GM12892 (cell line): ENCODE measurements at places on chromosomes 1 and 21.

- no peak for DNase-seq
Measured at GRCh38 chr1:2102753-2103152, 52.5 kb downstream of the PRKCZ start.

DNA sequence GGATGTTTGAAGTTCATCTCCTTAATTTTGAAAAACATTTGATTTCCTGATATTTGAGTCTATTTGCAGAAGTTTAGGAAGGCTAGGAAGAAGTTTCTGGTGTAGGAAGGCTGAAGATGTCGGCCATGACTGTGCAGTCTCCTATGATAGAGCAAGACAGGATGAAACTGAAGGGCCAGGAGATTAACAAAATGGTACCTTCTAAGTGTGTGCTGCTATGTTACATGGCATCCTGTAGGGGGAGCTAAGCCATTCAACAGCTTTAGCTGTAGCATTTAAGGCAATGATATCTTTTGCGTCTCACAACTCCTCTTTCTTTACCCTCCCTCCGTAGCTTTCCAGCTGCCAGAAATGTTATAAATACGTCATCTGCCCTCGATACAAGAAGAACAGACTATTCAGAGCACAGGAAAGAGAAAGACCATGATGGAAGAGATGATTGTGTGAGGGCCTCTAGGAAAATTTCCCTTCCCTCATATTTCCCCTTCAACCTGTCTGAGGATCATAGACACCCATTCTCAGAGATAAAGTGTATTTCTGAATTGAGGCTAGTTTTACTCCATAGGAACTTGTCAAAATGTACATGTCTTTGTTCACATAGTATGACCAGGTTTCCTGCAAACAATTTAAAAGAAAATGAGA lies 61.1 kb downstream of the XCL1 start:
- DNase-seq = no peak

GRCh38 chr1:165298203-165298820 lies 58.2 kb downstream of the LMX1A start:
- no peak for DNase-seq

- DNase-seq = no peak
Measured at GRCh38 chr1:33359931-33360330, 39.0 kb upstream of the A3GALT2 start.

DNA sequence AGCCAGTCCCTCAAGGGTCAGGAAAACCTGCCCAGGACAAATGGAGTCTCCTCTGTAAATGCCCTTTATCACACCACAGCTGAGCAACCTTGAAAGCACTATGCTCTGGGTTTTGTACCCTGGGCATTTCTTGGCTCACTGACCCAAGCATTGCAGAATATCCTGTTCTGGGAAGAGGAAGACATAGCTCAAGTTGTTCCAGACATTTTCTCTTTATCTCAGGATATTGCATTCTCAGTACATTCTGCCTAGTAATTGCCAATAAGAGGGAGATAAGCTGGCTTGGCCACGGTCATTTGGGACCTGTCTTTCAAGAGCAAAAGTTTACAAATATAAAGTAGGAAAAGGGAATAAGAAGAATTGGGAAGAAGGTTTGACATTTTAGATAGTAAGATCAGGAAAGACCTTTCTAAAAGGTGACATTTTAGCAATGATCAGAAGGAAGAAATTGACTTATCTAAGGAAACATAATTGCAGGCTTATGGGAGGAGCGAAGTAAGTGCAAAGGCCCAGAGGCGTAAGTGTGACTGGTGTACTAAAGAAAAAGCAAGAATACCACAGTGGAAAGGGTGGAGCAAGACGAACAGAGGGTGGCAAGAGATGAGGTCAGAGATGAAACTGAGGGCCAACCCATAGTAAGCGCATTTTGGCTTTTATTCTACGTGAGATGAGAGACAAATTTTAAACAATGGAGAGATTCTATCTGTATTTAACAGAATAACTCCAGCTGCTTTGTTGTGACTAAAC lies 394.0 kb upstream of the CXADR start:
- DNase-seq = no peak
